ENCODE measurements at places on chromosomes 1 and 21.

DNA sequence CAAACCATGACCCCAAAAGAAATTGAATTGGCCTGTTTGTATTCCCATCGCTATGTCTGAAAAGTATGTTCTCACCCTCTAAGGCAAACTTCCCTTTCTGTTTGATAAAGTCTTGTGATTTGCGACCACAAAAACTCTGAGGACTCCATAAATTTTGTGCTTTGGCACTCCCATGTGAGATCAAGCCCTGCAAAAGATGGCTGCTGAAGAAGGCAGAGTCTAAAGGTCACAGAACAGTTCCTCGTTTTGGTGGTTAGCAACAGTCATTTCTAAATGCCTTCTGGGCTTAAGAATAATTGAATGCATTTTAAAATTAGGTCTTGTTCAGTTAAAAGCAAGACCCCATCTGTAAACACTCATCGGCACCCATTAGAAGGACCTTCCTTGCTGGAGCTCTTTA is 441.6 kb downstream of the OMA1 start:
- DNase-seq: no peak

GRCh38 chr1:102772831-102773230 is 335.5 kb downstream of the COL11A1 start:
- DNase-seq: no peak

GRCh38 chr1:225406976-225407725 is 20.7 kb downstream of the LBR start:
- no peak for DNase-seq

DNA sequence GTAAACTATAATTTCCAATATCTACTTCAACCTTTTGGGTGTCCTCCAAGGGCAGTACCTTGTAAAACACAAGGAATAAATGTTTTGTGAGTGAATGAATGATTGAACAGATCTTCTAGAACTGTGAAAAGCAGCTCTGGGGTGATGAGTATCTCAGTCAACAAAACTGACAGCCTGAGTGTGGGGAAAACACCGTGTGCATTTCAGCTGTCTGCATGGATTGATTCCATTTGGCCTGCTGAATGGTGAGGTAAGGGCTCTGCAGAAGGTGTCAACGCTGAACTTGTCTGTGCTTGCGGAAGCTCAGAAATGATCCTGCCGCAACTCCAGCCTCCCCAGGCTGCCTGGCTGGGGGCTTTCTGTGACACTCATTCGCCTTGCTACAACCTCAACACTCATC is 7.4 kb upstream of the AGMAT start:
- DNase-seq: no peak

DNA sequence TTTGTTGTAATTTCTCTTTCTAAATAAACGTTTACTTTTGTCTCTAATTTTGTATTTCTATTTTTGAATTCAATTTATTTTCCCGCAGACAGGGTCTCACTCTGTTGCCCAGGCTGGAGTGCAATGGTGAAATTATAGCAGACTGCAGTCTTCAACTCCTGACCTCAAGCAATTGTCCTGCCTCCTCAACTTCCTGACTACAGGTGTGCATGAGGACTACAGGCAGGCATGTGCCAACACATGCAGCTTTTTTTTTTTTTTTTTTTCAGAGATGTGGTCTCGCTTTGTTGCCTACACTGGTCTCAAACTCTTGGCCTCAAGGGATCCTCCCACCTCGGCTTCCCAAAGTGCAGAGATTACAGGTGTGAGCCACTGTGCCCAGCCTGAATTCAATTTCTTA is 36.7 kb upstream of the IL20 start:
- DNase-seq: no peak

GRCh38 chr1:70043804-70044203 is 161.6 kb downstream of the LRRC40 start:
- DNase-seq: no peak

- DNase-seq: no peak
These were observed 17.7 kb downstream of the PFKFB2 start for GRCh38 chr1:207070811-207071210.

- DNase-seq: no peak
These were observed 16.0 kb downstream of the IFFO2 start for GRCh38 chr1:18940303-18941020.

DNA sequence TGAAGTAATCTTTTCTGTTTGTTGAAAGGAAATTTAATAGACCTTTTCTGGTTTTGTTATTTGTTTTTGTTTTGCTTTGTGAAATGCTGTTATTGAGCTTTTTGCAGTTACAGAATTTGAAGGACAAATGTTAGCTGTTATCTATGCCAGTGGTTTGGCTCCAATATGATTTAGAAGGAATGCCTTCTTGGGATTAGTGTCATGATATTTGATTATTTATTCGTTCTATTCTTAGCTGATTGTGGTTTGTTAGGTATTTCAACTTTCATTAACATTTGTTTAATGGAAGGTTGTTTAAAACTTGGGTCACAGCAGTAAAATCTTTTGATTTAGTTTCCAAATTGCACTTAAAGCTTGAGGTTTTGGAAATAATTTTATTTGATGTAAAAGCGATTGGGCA is 33.5 kb downstream of the ADGRL2 start:
- no peak for DNase-seq

DNA sequence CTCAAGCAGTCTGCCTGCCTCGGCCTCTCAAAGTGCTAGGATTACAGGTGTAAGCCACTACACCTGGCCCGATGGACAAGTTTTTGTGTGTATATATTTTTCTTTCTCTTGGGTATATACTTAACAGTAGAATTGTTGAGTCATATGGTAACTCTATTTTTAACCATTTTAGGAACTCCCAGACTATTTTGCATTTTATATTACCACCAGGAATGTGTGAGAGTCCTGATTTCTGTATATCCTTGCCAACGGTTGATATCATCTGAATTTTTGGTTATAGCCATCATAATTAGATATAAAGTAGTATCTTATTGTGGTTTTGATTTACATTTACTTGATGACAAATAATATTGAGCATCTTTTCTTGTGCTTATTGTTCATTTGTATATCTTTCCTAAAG is 20.7 kb downstream of the FNBP1L start:
- no peak for DNase-seq

- DNase-seq: no peak
These were observed 409.9 kb upstream of the ESRRG start for GRCh38 chr1:217133092-217133491.

DNA sequence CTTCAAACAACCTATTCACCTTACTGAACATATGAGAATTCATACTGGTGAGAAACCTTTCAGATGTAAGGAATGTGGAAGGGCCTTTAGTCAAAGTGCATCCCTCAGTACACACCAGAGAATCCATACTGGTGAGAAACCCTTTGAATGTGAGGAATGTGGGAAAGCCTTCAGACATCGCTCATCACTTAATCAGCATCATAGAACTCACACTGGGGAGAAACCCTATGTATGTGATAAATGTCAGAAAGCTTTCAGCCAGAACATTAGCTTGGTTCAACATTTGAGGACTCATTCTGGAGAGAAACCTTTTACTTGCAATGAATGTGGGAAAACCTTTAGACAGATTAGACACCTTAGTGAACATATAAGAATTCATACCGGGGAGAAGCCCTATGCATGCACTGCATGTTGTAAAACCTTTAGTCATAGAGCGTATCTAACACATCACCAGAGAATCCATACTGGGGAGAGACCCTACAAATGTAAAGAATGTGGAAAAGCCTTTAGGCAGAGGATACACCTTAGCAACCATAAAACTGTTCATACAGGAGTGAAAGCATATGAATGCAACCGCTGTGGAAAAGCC is 13.2 kb upstream of the EXO5 start:
- DNase-seq: no peak

GRCh38 chr1:19819701-19820100 is 4.6 kb upstream of the RNF186 start:
- DNase-seq: no peak

DNA sequence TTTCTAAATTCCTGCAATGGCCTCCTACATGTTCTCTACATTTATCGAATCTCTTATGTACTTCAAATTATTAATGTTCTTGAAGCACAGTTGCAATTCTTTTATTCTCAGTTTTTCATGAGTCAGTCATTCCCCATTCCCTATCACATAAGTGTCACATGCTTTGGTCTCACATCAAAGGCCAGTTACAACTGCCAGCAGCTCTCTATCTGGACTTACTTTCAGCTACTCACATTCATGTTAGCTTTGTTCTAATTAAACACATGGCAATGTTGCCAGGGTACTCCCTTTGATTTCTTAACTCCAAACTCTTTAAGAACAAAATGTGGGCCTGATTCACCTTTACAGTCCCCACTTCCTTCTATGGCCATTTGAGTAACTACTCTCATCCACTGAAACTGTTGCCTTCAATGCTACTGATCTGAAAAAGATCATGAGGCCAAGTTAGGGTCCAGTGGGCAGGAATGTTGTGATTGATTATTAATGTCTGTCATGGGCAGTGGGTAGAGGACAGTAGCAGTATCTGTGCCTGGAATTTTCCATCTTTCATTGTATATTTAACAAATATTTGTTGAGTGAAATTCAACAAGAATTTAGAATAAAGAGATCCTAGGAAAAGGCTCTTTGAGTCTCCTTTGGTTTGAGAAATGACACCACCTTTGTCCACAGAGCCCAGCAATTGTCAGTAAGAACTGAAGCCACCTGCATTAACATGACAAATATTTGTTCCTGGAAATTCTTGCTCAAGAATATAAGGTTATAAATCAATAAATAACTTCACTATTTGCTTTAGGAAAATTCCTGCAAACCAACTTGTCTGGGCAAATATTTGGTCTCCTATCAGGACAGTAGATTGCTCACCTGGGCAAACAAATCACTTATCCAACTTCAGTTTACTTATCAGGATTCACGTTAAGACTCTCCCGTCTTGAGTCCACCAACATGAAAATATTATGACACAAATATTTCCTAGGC is 153.6 kb upstream of the SAMSN1 start:
- DNase-seq: no peak

GRCh38 chr1:161226320-161226711 is 456 bp downstream of the TOMM40L start:
- DNase-seq: no peak

GRCh38 chr1:179803918-179804317 is 60.8 kb downstream of the FAM163A start:
- no peak for DNase-seq

DNA sequence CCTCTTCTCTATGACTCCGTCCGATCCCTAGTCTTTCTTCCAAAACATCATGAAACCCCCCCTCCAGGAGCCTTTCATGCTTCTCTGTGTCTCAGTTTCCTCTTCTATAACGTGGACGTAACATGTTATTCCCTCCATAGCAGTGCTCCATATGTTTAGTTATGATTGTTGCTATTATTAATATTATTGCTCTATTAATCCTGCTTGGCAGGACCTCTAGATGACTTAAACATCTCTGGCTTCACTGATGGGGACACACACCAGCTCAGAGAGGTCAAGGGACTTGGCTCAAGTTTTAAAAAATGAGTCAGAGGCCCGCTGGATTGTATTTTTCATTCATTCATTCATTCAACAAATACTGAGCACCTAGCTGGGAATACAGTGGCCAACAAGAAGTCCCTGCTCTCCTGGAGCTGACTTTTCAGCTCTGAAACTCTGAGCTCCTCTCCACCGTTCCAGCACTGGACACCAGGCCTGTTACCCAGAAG is 404 bp upstream of the CPLANE2 start:
- DNase-seq: no peak

GRCh38 chr21:25039461-25040380 is 567.6 kb downstream of the MRPL39 start:
- DNase-seq: no peak

DNA sequence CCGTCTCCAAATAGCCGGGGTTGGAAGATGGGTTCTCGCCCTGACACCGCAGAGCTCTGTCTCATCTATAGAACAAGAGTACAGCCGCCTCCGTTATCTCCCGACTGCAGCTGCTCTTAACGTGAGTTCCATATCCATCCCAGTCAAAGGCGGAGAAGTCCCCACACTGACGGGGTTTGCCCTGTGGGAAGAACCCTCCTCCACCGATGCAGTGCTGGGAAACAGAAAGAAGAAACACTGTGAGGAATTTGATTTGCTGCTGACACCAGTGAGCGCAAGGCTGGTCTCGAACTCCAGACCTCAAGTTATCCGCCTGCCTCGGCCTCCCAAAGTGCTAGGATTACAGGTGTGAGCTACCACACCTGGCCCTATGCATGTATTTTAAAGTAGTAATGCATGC is 9.5 kb downstream of the ITLN2 start:
- DNase-seq: no peak

DNA sequence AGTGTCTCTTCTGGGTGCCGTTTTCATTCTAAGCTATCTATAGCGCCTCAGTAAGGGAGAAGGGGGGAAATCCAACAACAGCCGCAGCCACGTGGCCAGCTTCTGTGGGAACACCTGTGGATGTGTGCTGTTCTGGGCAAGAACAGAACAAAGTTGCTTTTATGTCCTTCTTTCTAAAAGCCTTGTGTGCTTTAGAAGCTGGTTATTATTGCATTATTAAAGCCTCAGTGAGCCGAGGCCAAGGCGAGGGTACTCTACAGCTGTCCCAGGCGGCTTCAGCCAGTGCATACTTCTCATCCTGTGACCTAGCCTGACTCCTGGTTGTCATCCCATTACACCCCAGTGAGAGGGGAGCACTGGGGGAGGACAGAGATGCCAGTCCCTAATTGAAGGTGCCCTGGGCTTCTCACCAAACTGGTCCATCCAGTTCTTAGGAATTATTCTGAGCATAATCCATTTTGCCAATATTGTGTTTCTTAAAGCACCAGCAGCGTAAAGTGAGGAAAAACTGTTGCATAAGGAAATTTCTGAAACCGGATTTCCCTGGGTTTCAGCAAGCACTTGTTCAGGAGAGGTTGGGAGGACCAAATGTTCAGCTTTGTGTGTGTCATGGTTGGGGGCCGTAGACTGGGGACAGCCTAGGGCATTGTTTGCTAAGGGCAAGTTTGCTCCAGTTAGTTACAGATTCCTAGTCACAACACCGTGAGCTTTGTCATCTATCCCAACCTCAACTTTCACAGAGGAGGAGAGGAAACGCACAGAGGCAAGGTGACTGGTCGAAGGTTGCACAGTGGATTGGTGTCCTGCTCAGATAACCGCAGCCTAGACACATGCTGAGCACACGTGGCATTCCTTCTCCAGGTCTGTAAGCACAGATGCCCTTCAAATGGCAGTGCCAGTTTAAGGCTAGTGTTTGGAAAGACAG is 61.0 kb upstream of the ATP1A1 start:
- no peak for DNase-seq

DNA sequence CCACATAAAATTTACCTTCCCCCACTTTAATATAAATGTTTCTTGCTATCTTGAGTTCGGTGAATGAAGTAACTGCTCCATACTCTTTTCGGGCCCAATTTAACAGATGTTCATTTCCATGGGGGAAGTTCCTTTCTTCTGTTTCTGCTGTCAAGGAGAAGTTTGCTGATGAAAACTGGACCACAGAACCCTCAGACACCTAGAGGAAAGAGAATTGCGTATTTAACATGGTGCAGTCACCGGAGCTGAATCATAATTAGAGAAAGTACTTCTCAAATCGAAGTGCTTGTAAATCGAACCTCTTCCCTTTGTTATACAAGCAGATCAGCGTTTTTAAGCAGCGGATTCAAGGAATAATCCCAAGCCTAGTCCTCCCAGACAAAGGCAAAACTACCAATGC is 151.2 kb downstream of the TGFBR3 start:
- DNase-seq: no peak

All from cerebellar nuclear complex (tissue), 1 donor.